ENCODE measurements at places on chromosomes 6 and 20. TPM values are rescaled to one million over a fixed set of nuclear protein-coding genes. Genes with fewer than 3 reads are reported as not detected.

DNA sequence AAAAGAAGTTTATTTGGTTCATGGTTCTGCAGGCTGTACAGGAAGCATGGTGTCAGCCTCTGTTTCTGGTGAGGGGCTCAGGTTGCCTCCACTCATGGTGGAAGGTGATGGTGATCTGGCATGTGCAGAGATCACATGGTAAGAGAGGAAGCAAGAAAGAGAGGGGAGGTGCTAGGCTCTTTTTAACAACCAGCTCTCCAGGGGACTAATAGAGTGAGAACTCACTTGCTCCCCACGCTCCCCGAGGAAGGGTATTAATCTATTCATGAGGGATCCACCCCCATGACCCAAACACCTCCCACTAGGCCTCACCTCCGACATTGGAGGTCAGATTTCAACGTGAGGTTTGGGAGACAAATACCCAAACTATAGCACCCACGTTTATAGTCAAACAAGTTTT, 4.0 kb upstream of the GJB7 start:
- DNase-seq = no peak

DNA sequence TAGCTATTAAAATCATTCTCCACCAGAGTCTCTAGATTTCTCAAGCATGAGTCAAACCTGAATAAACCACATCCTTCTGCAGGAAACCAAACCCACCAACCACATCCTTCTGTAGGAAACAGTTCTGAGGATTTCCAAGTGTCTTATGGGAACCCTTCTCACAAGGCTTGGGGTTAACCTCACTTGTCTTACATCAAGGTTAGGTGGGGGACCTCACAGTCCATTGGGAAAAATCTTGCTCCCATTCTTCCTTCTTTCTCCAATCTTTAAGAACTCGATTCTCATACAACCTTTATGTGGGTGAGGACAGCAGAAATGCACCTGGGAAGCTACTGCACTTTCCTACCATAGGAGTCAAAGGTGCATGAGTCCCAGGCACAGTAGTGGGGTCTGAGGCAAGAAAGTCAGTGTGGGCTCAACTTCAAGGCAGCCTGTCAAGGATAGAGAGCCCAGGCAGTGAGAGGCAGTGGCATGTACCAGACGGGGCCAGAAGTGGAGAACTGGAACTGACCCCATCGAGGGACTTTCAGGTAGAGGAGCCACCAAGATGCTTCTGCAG, 114.5 kb downstream of the SLC22A3 start:
- DNase-seq = peak; percentile 95

DNA sequence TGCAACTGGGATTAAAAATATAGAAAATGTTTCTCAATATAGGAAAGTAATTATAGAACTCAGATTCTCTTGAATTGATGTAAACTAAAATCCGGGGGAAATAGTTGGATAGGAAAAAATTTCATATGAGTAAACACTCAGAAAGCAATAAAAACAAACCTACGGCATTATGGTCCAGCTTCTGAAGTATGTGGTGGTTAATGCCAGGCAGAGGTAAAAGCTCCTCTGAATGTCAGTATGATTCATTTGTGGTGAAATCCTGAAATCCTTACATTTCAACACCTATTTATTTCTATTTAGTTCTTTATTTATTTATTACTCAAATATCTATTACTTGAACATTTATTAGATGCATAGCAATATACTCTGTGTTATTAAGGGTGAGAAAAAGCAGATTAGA, 145.1 kb downstream of the RIMS1 start:
- no peak for DNase-seq

- DNase-seq = peak; percentile 24
These were observed 50.3 kb downstream of the AIG1 start for GRCh38 chr6:143110996-143111395.

DNA sequence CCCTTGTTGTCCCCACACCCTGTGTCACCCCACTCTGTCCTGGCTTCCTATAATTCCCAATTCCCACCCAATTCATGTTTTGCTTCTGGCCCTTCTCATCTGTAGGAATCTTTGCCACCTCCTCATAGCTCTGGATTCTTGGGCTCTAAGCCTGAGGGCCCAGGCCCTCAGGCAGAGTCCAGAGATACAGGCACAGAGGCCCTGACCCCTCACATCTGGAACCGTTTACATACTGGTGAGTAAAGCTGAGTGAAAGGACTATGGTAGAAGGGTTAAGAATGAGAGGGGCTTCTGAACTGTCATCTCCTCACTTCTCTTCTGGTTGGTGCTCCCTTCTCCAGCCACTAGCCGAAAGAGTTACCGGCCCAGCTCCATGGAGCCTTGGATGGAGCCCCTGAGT, 13.6 kb downstream of the PRRC2A start:
- no peak for DNase-seq

GRCh38 chr6:148140772-148141557, 201.7 kb upstream of the SASH1 start:
- no peak for DNase-seq

GRCh38 chr6:95599706-95600105, 22.4 kb downstream of the MANEA start:
- DNase-seq = no peak

DNA sequence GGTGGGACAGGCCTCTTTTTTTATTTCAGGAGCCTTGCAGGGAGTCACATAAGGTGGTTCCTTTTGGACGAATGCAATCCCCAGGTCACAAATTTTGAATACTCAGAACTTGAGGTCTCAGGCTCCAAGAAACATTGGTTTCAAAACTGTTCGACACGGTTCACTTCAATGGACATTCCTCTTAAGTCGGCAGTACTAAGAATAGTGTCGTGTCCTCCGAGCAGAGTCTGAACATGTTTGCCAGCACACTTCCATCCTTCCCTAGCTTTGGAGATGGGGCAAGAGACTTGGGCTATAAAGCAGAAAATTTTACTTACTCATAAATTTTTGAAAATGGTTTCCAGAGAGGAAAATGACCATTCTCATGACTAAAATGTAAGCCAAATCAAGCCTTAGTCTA, 265.4 kb downstream of the THBS2 start:
- DNase-seq = no peak

DNA sequence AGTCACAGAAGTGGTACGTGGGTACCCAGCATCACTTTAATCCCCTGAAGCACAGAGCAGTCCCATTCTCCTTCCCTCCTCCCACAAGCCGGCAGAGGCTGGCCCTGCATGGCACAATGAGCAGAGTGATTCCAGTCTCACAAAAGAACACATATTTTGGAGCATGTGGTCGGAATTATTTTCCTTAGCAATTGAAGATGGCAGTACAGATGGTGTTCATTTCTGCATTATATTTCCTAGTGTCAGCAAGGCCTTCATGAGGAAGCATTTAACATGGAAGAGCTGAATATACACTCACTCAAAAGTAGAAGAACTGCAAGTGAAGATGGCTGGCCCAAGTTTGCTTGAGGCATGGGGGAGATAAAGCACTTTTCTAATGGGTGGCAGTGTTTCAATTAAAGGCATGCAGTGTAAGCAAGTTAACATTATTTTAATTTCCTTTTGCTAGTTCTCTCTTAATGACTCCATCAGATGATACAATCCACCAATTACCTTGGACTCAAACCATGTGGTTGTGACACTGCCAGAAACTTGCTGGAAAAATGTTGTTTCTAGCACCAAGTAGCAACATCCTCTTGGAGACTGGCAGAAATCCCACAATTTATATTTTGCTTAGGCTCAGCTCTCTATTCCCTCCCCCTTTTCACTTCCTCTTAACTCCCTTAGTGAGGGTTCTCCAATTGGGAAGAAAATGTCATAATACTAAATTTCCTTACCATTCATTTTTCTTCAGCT, 74.4 kb downstream of the ARHGAP18 start:
- DNase-seq = peak; percentile 87

DNA sequence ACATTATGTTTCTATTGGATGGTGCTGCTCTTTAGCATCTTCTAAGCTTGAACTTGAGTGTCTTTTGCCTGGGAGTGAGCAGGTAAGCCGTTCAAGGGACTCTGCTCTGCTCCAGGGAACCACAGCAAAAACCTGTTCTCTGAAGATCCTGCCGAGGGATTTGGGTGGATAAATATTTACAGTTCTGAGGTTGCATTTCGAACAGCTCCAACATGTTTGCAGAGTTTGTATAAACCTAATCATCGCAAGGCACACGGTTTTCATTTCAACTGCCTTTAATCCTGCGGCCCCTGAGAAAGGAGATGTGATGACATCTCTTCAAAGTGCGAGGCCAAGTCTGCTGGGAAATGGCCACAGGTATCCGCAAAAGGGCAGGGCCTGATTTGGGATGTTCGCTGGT, 293.4 kb downstream of the TFAP2C start:
- DNase-seq = no peak

DNA sequence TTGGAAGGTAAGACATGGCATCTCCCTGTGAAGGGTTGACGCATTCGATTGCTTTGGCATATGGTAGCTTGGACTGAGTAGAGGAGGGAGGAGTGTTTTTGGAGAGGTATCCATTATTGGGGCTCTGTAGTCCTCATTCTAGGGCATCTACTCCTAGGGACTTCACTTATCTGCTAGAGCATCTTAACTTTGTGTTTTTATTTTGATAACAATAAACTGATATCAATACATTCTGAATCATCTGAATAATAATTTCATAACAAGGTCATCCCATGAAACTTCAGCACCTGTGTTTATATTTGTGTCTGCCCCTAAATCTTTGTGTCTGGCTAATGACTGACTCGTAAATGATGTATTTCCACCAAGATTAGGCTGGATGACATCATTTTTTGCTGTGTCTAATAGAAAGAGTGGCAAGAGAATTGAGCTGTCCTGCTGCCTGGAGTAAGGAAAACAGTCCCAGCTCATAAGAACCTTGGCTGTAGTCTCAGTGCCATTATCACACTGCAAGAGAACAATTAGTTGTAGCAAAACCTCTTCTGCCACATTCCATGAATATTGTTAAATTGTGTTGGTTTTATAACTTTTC, 288.5 kb downstream of the PRL start:
- DNase-seq = peak; percentile 73

GRCh38 chr6:163823577-163823976, 409.1 kb downstream of the QKI start:
- no peak for DNase-seq

DNA sequence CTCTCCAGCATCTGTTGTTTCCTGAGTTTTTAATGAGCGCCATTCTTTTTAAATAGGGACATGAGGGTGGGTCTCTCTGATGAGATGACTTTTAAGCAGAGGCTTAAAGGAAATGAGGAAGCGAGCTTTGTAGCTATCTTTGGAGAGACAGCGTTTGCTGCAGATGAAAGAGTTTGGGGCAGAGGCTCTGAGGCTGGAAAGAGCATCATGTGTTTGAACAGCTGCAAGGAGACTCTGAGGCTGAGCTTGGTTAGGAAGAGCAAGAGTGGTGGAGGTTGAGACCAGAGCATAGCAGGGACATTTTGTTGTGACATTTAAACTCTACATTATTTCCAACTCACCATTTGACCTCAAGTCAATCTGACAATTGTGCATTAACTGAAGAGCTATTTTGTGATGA, 38.3 kb upstream of the TMX4 start:
- DNase-seq = no peak

DNA sequence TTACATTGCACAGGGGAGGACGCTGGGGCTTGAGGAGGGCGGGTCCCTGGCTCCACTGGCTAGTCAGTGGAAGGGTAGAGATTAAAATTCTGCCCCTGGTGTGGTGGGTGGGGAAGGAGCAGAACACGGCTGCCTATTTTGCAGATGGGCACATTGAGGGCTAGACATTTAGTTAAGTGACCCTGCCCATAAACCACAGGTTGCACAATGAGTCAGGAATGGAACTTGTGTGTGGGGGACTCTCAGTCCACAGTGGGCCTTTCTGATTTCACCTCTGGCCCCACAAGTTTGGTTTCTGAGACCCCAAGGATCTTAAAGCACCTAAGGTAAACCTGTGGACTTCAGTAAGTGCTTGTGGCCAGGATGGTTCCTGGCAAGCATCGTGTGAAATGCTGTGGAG, 22.0 kb upstream of the CCDC167 start:
- no peak for DNase-seq

GRCh38 chr20:58340853-58341252, 31.3 kb downstream of the RAB22A start:
- peak; percentile 17 for DNase-seq

DNA sequence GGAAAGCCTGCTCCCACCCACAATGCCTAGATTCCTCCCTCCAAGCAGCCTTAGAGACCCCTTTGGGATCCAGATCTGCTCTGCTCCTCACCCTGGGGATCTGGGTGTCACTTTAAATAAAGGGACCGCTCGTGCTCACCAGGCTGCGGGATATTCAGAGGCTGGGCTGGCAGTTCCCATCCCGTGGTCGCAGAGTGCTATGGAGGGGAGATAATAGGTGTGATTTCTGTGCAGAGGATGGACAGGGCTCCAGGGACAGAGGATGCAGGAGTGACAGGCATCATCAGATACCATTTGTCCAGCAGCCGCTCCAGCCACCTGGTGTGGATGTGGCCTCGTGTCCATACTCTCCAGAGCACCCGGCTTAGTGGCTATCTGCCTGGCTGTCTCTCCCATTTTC, 415.9 kb upstream of the SULF2 start:
- DNase-seq = no peak

- DNase-seq = no peak
These were observed 351 bp downstream of the AURKA start for GRCh38 chr20:56391596-56392131.

GRCh38 chr6:169780571-169781091, 29.2 kb downstream of the ERMARD start:
- DNase-seq = peak; percentile 71

DNA sequence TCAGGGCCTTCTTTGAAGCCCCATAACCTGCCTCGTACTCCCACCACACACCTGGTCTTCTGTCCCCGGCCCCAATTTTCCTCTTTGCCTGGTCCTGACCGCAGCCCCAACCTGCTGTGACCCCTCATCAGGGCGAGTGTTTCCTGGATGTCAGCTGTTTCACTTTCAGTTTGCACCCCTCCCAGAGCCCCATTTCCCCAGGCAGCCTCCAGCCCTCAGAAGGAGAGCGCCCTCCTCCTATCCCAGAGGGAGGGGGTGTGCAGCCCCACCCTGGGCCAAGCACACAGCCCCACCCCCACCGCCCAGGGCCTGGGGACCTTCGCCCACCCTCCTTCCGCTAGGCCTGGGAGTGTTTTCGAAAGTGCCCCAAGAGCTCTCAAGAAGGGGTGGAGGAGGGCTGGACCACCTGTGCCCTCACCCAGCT, 1.5 kb downstream of the BAK1 start:
- DNase-seq = no peak

GRCh38 chr6:137970368-137970767, 103.3 kb downstream of the TNFAIP3 start:
- no peak for DNase-seq

GRCh38 chr6:19905584-19905983, 68.4 kb downstream of the ID4 start:
- no peak for DNase-seq

GRCh38 chr6:80280262-80281010, 174.0 kb downstream of the BCKDHB start:
- peak; percentile 23 for DNase-seq

PM20D2 gene
- 3.9 TPM for polyA plus RNA-seq

FOXS1 gene
- polyA plus RNA-seq = not detected

TAGAP gene
- polyA plus RNA-seq = not detected

NXT1 gene
- 14.1 TPM for polyA plus RNA-seq

HLA-DQA1 gene
- 0.10 TPM for polyA plus RNA-seq

TGM2 gene
- polyA plus RNA-seq = 238 TPM

UNC5CL gene
- 0.01 TPM for polyA plus RNA-seq

VWA7 gene
- 0.16 TPM for polyA plus RNA-seq

GINS1 gene
- 5.6 TPM for polyA plus RNA-seq

ACSS1 gene
- polyA plus RNA-seq = 3.4 TPM

MICAL1 gene
- 30.5 TPM for polyA plus RNA-seq

JPH2 gene
- 4.9 TPM for polyA plus RNA-seq

HRH3 gene
- polyA plus RNA-seq = not detected

Data from fibroblast of lung (primary cell).